ENCODE measurements at places on chromosomes 2 and 18.

DNA sequence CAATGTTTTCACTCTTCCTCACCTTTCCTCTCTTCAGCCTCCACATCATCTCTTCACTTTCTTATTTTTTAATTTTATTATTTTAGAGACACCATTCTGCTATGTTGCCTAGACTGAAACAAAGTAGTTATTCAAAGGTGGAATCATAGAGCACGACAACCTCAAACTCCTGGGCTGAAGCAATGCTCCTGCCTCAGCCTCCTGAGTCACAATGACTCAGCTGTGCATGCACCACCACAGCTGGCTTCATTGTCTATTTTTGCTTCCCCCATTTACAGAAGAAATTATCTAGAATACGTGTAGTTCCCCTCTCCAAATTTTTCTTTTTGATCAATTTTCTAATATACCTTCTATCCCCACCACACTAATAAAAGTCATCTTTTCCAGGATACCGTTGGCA lies 911.5 kb upstream of the SOX11 start:
- no peak for DNase-seq

DNA sequence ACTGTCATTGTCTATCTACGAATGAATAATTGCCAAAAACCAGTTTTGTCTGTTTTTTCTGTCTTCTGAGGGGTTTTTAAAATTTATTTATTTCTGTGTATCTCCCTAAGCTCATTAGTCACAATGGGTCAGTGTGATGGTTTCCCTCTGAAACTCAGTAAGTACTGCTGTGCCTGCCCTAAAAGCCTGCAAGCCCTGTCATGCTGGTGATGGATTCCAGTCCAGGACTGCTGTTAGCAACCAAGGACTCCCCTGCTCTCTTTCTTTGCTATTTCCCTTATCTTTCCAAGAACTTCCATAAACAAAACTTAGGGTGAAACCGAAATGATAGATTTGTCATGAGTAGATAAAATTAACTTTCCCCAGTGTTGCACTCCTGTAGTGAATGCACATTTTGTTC lies 11.8 kb upstream of the DSG2 start:
- DNase-seq: no peak

DNA sequence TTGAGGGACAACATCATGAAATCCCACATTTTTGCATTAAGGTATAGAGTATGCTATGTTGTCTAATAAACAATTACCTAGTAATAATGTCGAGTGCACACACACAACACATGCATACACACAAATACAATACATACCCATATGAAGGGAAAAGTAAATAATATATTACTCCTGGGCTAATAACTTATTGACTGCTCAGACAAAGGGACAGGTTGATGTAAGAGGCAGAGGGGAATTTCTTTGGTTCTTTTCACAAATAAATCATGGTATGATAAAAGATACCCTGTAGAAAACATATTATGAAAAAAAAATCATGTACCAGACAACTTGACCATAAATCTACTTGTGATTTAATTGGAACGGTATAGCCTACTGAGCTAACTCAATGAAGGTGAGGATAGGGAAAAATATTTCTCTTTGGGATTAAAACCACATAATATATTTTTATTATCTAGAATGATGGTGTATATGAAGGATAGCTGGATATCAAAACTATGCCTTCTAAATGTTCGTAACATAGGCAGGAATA lies 398.7 kb upstream of the LRRTM4 start:
- DNase-seq: no peak

GRCh38 chr2:41621095-41621494 lies 426.7 kb upstream of the PKDCC start:
- DNase-seq: no peak

DNA sequence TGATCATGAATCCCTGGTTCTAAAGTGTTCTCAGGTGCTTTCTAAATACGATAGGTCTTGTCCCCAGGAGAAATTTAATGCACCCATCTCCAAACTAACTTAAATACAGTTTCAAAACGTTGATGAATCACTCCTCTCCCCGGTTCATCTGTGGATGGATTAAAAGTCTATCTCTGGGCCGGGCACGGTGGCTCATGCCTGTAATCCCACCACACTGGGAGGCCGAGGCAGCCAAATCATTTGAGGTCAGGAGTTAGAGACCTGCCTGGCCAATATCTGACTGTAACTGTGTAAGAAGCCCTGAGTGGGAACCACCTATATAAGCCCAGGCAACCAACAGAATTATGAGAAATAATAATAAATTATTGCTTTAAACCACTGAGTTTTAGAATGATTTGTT lies 78.7 kb downstream of the LONRF2 start:
- DNase-seq: no peak

GRCh38 chr18:77737405-77737804 lies 487.8 kb downstream of the GALR1 start:
- DNase-seq: no peak

DNA sequence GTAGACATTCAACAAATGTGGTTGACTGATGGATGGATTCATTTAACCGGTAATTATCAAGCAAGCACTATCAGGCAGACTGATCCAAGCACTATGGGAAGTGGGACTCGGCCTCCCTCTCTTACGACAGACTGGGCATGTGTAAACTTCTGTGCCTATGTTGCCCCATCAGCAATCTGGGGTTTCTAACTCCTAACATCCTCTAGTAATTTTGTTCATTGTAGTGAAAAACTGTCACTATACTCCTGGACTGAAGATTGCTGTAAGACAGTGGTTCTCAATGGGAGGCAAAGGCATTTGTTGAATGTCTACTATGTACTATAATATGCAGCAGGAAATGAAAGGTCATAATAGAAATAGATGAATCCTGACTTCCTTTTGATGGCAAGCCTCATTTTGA lies 51.2 kb upstream of the CREB1 start:
- peak; percentile 31 for DNase-seq

- no peak for DNase-seq
Observed at GRCh38 chr2:239819974-239820555, 205.1 kb downstream of the NDUFA10 start.

DNA sequence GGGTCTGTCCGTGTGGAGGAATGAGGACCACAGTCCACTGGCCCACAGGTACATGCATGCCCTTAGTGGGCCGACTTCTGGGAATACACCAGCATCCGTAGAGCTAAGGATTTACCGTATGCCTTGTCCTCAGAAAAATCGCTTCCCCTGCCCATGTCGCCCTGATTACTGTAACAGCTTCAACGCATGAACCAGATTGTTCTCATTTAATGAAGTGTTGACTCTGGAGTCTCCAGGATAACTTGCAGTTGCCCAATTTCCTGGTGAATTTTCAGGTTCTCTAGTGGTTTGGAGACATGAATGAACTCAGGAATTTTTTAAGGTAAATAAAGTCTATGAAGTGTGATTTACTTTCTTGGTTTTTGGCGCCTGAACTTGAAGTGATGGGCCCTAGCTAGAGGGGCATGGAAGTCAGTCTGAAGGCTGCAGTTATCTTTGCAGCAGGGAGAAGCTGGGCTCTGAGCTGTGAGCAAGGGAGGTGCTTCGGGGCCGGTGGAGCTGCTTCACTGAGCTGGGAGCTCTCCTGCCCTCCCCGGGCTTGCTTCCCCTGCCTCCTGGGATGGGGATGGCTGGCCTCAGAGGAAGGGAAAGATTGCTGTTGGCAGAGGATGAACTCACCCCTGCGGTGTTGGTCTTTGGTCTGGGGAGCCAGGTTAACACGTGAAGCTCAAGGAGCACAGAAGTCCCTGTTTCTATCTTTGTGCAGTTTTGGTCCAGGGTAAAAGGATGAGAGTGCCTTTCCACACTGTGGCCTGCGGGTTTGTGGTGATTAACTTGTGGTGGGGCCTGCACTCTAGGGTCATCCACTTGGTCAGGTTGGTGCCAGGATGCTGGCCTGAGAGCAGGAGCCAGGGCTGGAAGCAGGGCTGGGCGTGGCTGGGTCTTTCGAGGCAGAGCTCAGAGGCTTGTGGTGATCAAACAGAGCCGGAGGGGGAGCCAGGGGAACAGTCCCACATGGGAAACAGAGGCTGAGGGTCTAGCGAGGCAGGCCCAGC lies 28.1 kb downstream of the TCF7L1 start:
- peak; percentile 48 for DNase-seq

DNA sequence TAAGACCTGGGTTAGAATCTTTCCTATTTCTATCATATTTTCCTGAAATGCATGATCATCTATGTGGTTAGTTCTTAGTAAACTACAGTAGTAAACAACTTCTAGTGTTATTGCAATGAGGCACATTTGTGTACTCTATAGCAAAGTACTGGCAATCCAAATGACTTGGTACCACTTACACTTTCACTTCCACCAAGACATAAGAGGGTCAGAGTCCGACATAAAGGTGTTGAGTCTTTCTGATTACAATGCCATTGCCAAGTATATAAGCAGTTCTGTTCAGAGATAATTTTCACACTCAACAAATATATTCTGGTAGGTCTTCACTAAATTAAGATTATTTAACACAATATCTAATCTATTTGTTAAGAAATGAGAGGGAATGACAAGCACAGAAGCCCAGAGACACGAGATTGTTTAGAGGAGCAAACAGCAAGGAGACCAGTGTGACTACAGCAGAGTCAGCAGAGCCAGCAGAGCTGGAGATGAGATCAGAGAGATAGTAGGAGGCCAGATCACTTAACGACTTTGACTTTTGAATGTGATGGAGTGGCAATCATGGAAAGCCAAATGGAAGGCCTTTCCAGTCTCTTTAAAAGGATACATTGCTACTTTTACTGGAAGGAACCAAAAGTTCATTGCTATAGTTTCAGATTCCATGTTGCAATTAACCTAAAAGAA lies 27.5 kb downstream of the SOS1 start:
- DNase-seq: no peak

All from fibroblast of upper back skin (primary cell).